Left colon (tissue), 2 donors: ENCODE measurements at places on chromosomes 16 and 17. TPM values are rescaled to one million over a fixed set of nuclear protein-coding genes. Genes with fewer than 3 reads are reported as not detected.

GRCh38 chr16:78552106-78552675, 452.7 kb downstream of the WWOX start:
- DNase-seq = no peak

The ATP2C2 gene
- 253 TPM for total RNA-seq

DNA sequence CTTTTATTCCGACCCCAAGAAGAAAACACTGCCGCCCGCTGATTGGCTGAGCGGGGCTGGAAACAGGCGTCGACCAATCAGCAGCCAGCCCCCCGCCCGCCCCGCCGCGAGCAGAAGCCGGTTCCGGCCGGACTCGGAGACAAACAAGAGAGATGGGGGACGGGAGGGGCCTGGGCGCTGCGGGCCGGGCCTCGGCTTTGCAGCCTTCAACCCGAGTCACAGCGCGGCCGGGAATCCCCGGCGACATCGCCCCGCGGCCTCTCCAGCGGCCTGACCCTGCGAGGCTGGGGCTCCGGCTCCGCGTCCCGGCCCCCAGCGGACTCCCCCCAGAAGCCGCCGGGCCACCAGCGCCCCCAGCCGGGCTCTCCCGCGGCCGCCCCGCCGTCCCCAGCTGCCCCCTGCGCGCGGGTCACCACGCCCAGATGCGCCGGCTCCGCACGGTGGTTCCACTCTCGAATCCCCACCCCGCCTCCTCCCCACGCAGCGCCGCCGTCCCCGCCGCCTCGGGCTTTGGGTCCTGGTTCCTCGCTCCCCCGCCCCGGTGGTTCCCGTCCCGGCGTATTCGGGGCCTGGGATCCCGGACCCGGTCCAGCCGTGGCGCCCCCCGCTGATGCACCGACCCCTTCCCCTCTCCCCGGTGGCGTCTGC, 346 bp upstream of the SLC43A2 start:
- peak; percentile 95 for DNase-seq

DNA sequence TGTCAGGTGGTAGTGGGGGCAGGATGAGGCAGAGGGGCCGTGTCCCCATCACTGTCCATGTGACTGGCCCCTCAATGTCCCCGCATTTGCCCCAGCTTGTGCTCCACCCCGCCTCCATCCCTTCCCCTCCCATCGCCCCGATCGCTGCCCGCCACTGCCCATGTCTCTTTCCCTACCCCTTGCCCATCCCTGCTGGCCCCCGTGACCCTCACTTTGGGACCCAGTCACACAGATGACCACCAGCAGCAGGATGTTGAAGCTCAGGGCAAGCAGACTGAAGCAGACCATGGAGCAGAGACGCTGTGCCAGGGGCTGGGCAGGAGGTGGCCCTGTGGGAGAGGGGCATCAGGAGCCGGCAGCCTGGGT, 6.1 kb downstream of the ASGR2 start:
- no peak for DNase-seq

GRCh38 chr16:71205482-71206131, 24.9 kb downstream of the HYDIN start:
- DNase-seq = no peak

GRCh38 chr17:12296209-12296625, 275.5 kb downstream of the MAP2K4 start:
- DNase-seq = no peak

The PABPN1L gene
- not detected for total RNA-seq

DNA sequence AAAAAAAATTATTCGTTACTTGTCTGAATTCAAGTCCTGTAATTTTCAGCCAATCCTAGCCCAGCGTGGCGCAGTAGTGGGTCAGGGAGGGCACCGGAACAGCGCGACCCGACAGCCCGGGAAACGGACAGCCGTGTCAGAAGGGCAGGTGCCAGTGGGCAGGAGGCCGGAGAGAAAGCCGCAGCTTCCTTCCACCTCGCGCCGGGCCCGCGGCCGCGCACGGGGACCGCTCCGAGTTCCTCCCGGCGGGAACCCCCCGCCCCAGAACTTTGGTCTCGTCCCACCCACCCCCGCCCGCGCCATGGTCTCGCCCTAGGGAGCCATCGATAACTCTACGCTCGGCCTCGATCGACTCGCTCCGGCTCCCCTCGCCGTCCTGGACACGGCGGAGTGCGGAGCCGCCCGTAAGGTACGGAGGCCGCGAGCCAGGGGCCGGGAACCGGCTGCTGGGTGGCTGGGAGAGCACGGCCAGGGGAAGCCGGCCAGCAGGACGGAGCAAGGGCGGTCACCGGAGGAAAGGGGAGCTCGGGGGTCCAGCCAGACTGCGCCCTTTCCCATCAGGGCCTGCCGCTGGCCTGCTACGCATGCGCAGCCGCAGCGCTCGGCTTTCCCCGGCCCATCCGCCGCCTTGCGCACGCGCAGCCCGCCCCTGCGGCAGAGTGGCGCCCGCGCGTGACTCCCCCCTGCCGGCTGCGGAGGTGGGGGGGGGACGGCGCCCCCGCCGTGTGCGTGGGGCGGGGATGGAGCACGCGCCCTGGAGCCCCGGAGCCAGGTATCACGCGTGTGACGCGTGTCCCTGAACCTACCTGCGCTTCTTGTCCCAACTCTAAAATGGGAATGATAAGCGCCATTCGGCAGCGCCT, at the start of gene MLST8:
Gene MLST8 (plus strand): TSS at position 351 of the 863 bp plus-strand sequence. CDS start 632 bp downstream, outside the sequence.
- peak; percentile 81 for DNase-seq

- DNase-seq = peak; percentile 80
These were observed 19.7 kb upstream of the SLC25A19 start for GRCh38 chr17:75308732-75309629.

DNA sequence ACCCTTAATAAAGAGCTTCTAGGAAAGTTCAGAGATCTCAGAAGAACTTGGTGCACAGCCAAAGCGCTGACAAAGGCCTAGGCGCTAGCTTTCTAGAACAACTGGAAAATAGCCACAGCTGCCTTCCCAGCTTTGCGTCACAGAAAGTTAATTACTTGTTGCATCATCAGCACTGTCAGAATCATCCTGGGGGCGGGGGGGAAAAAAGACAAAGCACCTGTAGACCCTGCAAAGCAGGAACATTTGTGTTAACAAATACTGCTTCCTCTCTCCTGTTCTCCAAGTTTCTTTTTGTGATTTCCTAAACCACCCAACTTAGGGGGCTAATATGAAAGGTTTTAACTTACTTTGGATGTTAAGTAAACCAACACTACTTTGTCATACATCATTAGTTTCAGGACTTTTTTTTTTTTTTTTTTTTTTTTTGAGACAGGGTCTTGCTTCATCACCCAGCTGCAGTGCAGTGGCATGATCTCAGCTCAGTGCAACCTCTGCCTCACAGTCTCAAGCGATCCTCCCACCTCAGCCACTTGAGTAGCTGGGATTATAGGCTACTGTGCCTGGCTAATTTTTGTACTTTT, 4.8 kb upstream of the AARSD1 start:
- no peak for DNase-seq

The HS3ST3A1 gene
- total RNA-seq = 0.92 TPM

The TBC1D28 gene
- total RNA-seq = not detected

GRCh38 chr17:7558544-7559319, at the start of gene TNFSF13:
Gene TNFSF13 (plus strand): TSS chr17:7558750. CDS start chr17:7559040, 290 bp downstream.
- DNase-seq = peak; percentile 74

DNA sequence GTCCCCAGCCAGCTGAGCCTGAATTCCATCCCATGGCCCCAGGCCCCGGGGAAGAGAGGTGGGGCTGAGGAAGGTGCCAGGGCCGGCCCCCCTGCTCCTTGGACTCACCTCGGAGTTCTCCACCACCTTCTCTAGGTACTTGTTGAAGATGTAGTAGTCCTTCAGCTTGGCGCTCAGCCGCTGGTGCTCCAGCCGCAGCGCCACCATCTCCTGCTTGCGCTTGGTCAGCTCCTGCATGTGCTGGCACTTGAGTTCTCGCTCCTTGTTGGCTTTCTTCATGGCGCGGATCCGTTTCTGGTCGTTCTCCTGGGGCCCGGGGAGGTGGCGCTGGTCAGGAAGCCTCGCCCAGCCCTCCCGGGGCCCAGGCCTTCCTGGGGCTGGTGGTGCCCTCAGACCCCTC, 3.3 kb downstream of the CCDC42 start:
- DNase-seq = no peak

The KRT28 gene
- total RNA-seq = not detected

DNA sequence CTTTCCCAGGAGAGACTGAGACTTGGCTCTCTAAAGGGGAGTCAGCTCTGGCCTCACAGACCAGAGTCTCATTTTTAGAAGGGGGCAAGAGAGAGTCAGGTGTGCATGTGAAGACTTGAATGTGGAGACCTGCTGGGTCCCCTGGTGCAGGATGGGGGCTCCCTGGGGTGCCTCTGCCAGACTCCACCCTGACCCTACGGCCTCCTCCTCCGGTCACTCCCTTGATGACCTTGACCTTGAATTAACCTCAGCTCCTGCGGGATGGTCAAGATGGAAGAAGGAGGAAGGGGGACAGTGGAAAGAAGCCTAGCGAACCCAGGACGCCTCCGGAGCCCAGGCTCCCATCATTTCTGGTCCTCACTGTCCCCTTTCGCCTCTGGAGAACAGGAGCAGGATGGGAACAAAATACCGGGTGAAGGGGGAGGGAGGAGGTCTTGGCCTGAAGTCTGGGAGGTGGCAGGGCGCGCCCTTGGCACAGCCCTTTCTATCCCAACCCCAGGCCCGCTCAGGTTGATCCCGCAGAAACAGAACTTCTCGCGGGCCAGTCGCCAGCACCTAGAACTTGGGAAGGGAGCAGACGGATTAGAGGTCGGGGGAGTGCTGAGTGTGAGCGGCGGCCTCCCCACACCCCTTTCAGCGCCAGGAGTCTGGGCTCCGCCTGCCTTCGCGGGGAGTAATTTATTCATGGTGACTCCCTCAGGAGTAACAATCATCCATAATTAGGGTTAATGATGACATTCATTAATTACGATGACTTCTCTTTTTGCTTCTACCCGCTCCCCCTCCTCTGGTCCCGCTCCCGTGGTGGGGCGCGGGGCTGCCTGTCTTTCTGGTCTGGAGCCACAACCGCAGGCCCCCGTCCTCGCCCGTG, 1.6 kb downstream of the STAC2 start:
- DNase-seq = no peak

The SYT17 gene
- total RNA-seq = 9.1 TPM

The KCNJ2 gene
- 25.8 TPM for total RNA-seq

- DNase-seq = no peak
These were observed 643.5 kb upstream of the SOX9 start for GRCh38 chr17:71477356-71477755.

DNA sequence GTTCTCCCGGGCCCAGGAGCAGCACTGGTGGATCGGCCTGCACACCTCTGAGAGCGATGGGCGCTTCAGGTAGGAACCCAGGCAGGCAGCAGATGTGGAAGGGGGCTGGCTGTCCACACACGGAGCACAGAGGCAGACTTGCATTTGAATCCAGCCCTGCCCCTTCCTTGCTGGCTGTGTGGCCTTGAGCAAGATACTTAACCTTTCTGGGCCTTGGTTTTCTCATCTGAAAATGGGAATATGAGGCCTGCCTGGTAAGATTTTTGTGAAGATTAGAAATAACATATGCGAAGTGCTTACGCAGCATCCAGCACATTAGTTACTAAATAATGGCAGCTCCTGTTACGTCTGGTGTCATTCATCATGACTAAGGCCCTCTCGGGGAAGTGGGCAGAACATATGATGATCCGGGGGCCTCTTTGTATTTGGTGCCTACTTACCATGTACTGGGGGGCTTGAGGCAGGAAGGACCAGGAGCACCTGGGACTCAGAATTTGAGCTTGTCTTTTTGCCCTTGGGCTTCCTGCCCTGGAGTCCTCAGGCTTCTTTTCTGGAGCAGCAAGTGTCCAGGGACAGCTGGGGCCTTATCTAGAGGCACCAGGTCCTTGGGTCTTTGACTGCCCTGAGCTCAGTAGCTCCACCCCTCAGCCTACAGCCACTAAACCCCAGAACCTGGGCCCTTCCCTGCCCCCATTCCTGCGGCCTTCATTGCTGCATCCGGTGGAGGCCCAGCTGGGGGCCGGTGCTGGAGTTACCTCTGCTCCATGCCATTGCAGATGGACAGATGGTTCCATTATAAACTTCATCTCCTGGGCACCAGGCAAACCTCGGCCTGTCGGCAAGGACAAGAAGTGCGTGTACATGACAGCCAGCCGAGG, 53.8 kb downstream of the MRC2 start:
- DNase-seq = no peak

The CCL2 gene
- total RNA-seq = 4.6 TPM

The KRT20 gene
- 1,413 TPM for total RNA-seq

The CCL8 gene
- total RNA-seq = 4.2 TPM

GRCh38 chr17:59427425-59427921, 96.0 kb downstream of the YPEL2 start:
- DNase-seq = no peak

- DNase-seq = no peak
These were observed 17.0 kb downstream of the ACSF3 start for GRCh38 chr16:89110641-89111040.

- no peak for DNase-seq
These were observed 3.0 kb upstream of the PIPOX start for GRCh38 chr17:29039764-29040598.

- DNase-seq = no peak
These were observed 269.0 kb downstream of the ABCC12 start for GRCh38 chr16:47886631-47887415.

GRCh38 chr16:921321-921905, 49.4 kb downstream of the LMF1 start:
- DNase-seq = no peak

DNA sequence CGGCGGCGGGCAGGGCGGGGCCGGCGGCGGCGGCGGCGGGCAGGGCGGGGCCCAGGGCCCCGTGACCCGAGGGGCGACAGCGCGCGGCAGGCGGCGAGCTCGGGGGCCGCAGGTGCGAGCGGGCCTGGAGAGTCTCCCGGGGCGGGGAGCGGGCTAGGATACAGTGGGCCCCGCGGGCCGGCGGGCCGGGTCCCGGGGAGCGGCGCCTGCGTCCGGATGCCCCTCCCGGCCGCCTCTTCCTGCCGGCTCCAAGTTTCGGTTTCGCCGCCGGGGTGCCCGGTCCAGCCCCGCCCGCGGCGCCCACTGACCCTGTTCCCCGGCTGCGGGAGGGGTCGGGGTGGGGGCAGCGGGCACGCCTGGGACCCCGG, at the start of gene RNF213:
Gene RNF213 (plus strand): TSS at position 62 of the 368 bp plus-strand sequence. CDS start 2,830 bp downstream, outside the sequence.
- peak; percentile 57 for DNase-seq

- no peak for DNase-seq
These were observed 166.9 kb downstream of the LGALS9B start for GRCh38 chr17:20300436-20300934.

DNA sequence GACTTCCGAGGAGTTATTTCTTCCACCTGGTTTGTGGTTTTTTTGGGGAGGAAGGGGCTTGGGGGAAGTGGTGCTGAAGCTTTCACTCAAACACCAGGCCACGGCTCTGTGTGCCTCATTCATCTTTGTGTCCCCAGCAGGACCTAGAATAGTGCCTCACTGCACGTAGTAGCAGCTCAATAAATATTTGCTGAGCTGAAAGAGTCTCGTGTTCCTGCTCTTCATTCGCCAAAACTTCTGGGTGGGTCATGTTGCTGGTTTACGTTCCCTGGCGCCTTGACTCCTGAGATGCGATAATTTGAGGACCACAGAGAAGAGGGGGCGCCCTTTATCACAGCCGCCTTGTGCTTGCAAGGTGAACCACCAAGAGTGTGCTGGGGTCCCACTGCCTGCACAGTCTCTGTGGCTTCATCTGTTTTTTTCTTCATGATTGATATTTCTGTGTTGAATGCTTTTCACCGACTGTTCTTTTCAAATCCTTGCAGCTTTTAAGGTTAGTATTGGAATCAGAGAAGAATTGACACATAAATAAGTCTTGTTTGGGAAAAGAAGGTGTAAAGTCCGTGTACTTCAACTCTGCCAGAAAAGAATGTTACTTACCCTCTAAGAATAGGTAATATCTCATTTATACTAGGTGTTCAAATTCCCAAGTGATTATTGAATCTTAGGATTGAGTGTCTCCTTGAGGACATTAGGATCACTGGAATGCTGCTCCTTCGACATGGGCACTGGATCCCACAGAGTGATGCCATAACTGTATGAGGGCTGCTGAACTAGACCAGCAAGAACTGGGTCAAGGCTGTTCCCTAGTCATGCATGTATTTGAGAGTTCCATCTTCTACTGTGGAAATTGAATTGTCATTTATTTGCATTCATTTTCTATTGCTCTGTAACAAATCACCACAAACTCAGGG, 92.7 kb upstream of the CLEC18A start:
- DNase-seq = no peak
